ENCODE measurements at places on chromosomes 2 and 18.

DNA sequence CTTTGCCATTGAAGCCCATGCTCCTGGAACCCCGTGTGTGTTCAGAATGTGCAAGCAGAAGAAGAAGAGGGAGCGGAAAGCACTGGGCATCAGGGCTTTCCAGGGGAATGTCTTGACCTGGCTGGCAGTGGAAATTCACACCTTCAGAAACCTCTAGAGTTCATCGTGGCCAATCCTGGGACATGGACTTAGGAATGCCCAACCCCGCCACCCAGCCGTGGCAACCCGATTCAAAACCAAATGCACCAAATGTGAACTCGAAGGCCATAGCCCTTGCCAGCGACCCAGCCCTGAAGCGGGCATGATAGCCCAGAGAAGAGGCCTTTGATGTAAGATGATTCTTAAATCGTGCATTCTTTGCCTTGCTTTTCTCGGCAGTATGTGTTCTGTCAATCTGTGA lies 69.4 kb downstream of the ADI1 start:
- no peak for DNase-seq

DNA sequence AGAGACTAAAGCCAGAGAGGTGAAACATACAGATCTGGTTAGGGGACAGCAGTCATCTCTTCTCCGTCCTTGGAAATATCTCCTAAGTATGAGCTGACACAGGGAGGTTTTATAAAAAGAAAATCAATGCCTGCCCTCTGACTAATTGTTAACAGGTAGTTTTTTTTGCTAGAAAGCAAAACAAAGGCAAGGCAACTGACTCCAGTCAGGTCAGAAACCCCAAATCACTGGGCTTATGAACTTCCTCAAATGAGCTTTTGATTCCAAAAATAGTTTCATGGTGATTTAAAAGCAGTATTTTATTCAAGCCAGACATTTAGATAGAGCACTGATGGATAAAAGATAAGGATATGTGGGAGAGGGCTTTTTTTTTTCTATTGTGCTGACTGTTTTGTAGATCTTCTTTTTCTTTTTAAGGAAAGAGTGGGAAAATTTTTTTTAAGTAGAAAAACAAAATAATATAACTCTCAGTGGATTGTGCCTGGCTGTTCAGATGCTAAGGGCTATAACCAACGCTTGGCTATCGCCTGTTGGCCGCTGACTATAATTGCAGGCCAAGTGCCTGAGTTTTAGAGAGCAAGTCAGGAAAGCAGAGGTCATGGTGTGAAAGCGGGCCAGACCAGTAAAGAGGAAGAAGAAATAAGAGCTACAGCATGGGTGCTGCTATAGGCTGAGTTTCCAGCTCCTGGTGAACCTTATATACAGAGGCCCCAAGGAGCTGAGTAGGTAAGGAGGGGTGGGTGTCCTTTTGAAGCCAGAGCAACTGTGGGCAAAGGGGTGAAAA lies 44.9 kb downstream of the MRPL35 start:
- DNase-seq, result no peak

- DNase-seq, result no peak
These were observed 104.9 kb downstream of the C2orf74 start for GRCh38 chr2:61266632-61267505.

DNA sequence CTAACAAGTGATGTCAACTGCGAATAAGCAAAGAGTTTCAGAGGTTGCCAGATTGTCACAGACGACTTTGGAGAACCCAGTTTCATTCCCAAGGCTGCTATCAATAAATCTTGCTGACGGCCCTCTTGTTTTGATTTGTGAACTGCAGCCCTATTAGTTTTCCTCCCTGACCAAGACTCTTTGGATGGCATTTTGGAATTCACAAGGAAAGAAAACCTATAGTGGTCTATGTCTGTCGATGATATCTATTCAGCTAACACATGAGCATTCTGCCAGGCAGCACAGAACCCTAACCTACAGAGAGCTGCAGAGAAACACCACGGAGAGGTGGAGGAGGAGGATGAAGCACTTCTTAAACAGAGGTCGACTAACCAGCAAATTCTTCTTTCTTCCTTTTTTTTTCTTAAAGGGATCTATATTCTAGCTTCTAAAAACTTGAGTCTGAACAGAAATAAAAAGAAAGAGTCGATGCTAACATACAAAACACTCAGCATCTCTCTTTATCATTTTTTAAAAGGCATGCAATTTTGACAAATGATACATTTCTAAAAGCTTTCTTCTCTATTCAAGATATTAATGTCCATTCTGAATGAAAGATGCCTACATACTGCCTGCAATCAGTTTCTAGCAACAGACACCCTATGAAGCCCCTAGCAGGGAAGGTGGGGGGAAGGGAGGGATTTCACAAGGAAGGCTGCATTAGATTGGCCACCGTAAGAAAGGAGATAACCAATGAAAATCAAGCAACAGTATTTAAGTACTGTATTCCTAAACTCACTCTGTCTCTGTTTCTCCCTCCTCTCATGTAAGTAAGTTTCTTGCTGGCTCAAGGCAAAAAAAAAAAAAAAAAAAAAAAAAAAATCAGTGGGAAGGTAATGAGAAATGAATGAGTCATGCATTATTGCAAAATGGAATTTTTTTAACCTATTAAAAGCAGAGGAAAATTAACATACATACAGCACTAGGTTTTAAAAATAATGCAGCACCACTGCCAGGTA lies 83.0 kb upstream of the CHRNA1 start:
- no peak for DNase-seq

DNA sequence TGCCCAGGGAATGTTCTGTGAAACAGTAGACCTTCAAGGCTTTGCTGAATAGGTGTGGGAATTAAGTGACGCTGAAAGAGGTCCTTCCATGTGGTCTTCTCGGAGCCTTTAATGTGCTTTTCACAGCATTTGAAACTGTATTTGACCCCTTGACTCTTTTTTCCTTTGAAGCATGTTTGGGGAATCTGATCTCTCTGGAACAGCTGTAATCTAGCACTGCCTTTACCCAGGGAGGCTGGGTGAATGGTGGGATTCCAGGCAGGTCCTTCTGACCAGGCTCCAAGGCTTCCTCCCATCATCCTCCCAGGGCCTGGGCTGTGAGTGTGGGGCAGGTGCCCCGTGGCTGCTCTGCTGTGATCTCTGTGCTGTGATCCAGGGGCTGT lies 4.2 kb downstream of the ZAP70 start:
- DNase-seq, result no peak

GRCh38 chr2:64260817-64261216 lies 116.6 kb upstream of the PELI1 start:
- peak; percentile 52 for DNase-seq

DNA sequence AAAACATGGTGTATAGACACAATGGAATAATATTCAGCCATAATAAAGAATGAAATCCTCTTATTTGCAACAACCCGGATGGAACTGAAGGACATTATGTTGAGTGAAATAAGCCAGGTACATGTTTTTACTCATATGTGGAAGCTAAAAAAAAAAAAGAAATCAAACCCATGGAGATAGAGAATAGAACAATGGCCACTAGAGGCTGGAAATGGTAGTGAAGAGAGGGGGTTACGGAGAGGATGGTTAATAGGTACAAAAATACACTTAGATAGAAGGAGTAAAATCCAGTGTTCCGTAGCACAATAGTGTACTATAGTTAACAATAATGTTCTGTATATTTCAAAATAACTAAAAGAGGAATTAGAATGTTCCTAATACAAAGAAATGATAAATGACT lies 12.8 kb upstream of the KIAA2012 start:
- DNase-seq, result no peak

DNA sequence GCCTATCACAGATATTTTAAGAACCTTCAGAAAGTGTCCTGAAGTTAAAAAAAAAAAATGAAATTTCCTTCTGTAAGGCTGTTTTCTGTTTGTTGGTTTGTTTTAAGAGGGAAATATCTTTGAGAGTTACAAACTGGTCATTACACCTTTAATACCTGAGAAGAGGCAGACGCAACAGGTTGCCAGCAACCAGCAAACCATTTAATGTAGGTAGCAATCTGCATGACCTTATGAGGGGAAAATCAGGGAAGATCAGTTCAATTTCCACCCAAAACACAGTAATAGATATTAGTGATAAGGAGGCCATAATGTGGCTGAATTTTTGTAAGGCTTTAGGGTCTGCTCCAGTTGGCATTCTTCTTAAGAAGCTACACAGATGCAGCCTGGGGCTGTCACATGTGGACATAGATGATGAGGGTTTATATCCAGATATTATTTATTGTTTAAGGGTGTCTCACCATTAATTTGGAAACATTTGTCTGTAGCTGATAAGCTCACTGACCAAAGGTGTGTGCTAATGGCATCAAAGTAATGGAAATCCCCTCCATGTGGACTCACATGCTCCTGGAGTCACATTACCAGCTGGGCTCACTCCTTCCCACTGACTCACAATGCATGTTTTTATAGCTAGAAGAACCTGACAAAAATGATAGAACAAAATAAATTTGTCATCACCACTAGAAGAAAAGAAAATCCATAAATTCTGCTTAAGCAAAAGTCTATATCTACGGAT lies 83.5 kb upstream of the DTNA start:
- DNase-seq, result no peak

DNA sequence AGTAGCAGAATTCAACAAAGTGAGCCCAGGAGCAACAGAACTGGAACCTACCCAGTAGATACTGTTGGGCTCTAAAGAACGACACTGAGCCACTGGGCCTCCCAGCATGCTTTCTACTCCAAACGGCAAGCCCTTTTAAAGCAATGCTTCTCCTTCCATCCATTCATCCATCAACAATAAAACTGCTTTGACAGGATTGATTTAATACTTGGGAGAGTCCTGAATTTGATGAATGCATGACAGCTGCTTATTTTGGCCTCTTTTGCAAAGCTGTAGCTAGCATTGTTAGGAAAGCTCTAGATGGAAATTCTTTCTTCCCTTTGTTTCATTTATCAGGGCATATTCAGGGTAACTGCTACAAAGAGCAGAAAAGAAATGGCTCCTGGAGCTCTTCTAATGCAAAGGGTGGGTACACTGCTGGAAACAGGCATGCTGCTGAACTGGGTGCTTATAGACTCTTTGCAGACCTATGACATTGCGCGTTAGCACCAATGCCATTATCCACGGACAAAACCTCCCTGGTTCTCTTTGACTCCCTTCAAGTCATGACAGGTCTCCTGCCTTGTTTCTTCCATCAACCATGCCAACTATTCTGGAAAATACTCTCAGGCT lies 138.4 kb upstream of the HNRNPA3 start:
- DNase-seq, result no peak

DNA sequence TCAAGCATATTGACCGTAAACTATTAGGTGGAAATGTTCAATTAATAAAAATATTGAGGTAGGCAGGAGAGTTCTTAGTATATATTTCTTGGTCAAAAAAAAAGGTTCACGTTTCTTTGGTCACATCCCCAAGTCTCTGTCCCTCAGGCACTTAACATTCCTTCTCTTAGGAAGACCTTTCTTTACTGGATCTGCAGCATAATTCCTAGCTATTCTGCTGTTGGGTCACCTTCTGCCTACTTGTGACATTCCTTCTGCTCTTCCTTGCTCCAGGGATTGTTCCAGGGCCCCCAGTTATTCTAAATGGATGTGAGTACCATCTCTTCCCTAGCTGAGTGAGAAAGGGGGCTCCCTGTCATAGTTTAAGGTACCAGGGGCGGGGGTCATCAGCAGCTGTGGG lies 4.2 kb downstream of the UGP2 start:
- DNase-seq, result no peak

- no peak for DNase-seq
These were observed 543.5 kb upstream of the HNMT start for GRCh38 chr2:137420744-137421143.

- no peak for DNase-seq
These were observed 112.7 kb upstream of the DLX2 start for GRCh38 chr2:172215172-172215935.

DNA sequence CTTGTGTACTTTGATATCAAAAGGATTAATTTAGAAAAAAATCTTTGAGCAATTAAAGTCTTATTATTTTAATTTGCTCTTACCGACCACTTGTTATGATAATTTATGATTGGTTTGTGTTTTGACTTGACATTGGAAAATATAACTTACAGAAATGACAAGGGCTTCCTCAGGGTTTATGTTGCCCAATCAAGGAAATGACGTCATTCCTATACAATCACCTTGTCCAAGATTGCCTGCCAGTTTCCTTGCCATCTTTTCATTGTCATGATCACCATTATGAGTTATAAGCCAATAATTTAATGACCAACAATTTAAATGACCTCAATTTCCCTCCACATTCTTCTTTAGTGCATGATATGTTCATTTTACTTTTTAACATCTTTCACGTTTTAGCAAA lies 351.8 kb upstream of the TMEFF2 start:
- no peak for DNase-seq

- DNase-seq, result no peak
These were observed 390.9 kb upstream of the VWC2L start for GRCh38 chr2:214019973-214020345.

DNA sequence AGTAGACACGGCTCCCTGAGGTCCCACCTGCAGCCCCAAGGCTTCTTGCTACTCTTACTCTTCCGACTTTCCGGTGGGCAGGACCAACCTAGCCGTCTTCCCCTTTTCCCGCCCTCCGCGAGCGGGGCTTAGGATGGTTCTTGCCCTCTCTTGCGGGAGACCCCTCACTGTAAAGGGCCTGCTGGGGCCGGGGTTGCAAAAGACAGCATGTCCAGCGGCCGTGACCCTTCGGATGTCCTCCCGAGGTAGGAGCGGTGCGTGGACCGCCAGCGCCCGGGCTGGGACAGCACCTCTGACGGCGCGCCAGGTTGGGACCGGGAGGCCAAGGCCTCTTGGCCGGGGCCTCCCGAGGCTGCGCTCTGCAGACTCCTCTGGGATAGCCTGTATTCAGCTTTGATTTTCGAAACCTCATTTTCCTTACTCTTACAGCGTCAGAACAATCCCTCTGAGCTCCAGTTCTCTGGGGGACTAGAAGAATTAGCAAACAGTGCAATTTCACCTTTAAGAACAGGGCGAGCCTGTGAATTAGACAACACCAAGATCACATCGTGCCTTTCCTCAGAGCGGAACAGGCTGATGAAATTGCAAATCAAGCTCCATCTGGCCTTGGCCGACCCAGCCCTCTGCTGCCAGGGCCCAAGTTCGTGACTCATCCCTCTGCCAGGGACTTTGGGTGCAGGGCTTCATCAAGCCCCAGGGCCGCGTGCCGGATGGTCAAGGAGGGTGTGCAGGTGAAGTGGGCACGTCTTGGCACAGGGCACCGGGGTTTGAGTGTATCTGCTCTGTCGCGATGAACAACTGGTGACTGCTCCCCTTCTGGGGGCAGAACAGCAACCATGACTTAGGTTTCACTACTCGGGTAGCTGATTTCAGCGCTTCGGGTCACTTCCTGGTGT lies 777 bp downstream of the MOCOS start:
- no peak for DNase-seq

DNA sequence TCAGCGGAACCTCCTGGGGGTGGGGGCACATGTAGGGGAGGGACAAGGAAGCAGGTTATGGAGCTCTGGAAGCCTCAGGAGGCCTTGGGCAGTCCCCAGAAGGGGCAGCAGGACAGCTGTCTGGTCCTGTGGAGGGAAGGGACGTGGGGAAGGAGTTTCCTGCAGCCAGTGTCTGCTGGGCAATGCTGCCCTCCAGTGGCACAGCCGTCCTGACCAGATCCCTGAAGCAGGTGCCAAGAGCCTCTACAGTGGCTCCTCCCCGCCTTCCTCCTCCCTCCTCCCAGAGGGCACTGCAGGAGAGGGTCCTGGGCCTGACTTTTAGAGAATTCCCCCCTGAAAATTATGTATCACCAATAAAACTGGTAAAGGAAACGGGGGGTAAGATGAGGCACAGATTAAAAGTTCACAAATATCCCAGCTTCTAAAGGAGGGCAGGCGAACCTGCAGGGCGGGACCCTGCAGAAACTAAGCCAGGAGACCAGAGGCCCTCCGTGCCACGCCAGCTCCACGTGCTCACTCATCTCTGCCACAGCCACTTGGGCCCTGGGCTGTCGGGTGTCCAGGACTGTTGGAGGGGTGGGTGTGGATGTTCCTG lies 258.5 kb downstream of the TWIST2 start:
- no peak for DNase-seq

GRCh38 chr2:20195431-20196033 lies 29.4 kb downstream of the SDC1 start:
- no peak for DNase-seq
